ENCODE measurements at places on chromosomes 1 and 21.
A peak's percentile ranks its signal among the peaks of the same experiment; 100 is the strongest.

DNA sequence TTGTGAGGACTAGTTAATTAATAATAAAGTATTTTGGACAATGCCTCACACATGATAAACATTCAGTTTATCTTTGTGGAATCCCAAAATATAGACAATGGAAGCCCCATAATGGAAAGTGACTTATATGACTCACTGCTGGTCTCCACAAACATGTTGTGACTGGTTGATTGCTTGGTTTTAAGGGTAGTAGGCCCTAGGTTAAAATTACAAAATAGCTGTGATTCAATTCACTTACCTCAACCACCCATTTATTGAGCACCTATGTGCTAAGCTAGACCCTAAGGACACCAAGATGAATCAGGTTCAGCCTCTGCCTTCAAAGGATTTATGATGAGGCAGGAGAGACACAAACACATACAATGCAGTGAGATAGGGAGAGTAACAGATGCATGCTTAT, 42.4 kb downstream of the KANK4 start:
- no peak for ATAC-seq

- peak; percentile 61 for ATAC-seq
These were observed 1.4 kb downstream of the SLC22A15 start for GRCh38 chr1:115977499-115978258.

GRCh38 chr21:46129846-46130651, 25.3 kb downstream of the FTCD start:
- ATAC-seq, result no peak

DNA sequence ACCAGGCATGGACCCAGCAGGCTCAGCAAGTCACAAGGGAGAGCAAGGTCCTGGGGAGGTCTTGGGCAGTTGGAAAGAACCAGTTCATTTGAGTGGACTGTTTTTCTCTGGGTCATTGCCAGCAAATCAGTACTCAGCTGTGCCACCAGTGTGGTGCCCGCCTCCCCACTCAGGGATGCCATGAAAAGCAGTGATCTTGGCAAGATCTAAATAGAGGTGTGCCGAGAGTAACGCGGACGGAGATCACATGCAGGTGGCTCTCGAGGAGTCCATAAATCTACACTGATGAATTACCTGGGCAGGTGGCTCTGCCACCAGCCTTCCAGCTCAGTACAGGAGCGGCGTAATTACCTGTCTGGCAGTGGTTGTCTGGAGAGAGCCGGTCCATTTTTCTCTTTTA, 642.2 kb downstream of the PTPRU start:
- ATAC-seq, result no peak

DNA sequence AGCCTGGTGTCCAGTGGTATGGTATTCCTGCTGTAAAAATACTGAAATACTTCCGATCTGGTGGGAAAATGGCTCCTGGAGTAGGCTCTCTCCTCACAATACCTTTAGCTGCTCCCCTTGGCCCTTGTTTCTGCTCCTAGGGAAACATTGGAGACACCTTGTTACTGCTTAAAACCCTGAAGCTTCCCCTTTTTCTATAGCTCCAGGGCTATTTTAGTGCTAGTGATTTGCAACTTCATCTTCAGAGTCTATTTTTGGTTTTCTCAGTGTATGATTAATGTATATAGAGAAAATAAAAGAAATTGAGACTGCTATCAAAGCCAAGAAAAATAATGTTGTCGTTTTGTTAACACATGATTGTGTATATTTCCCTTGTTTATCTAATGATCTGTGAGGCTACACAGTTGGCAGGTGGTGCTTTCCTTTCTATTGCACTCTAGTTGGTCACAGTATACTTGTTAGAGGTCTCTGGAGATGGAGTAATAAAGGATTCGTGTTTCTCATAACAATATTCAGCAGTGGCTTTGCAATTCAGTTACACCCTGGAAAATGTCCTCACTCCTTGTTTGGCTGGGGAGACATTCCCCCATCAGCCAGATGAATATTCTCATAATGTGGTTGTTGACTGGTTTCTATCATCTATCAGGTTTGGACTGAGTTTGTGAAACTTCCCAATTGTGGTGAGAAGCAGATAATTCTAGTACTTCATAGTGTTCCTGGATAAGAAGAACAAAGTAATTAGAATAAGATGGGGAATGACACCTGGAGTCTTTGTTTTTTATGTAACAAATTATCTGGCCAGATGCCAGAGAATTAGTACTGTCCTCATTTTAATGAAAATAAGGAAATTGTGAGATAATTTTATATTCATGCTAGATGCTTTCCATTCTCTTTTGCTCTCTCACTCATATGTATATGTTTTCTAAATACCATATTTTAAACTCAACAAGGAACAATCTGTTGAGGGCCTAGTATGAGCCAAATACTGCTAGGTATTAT, 44.8 kb upstream of the CACYBP start:
- ATAC-seq, result peak; percentile 23

- no peak for ATAC-seq
These were observed 10.7 kb downstream of the DDI2 start for GRCh38 chr1:15628003-15628402.

DNA sequence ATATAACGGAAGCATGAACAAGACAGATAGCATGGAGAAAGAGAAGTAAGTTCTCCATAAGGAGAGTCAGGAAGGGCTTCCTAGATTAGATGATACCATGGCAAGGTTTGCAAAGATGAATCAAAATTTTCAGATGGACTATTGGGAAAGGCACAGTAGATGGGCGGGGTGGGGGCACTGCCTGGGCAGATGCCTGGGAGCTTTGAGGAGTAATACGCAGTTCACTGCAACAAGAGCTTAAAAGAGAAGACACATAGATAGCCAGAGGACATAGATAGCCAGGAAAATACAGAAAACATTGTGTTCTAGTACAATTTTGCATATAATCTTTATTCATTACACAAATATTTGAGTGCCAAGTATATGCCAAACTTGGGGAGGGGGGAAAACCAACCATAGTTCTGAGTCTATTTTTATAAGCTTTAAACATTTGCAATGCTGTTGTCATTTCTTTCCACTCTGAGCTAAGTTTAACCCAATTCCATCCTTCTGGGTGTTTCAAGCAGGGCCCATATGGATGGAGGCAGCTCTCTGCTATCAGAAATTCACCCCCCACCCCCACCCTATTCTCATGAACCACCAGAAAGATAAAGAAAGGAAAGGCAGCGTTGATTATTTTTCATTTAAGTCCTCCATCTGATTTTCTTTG, 120.6 kb downstream of the NUF2 start:
- ATAC-seq, result no peak

DNA sequence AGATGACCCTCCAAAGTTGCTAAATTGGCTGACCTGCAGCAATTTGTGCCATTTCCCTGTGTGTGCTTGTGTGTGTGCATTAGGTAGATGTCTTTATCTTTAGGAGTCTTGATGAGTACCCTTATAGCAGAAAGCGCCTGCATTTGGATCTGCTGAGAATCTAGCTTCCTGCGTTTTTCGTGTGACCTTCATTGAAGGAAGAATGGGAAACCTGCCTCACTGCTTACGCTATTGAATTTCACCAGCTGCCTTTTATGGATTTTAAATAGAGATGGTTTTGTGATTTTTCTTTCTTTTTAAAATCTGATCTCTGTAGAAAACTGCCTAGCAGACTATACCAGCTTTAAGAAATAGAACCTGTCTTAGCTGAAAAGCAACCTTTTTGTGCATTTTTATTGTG, 124.5 kb downstream of the CACHD1 start:
- ATAC-seq, result no peak

DNA sequence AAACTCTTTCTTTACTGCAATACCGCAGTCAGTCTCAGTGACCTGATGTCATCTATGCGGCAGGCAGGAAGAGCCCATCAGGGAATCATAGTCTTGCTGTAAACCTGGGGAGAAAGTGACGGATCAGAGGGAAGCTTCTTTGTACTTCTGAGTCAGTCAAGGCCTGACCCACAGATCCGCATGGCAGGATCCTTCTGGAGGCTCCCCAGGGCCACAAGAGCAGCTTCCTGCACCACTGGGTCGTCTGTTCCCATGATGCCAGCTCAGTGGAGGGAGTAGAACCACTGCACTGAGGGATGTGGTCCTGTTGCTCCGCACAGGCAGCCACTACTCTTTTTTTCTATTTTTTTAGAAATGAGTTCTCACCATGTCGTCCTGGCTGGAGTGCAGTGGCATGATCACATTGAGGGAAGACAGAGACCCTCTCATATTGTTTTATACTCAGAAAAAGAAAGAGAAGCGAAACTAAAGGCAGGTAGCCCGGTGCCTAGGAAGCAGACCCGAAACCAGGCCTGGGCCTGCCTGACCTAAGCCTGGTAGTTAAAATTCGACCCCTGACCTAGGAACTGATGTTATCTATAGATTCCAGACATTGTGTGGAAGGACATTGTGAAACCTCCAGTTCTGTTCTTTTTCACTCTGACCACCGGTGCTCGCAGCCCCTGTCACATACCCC, 6.3 kb upstream of the ERVH48-1 start:
- ATAC-seq, result no peak

- ATAC-seq, result no peak
These were observed at the start of gene ARHGAP30 for GRCh38 chr1:161069731-161070270. TSS of gene ARHGAP30 (minus strand) at chr1:161069891. CDS start at chr1:161069624, 267 bp downstream.

DNA sequence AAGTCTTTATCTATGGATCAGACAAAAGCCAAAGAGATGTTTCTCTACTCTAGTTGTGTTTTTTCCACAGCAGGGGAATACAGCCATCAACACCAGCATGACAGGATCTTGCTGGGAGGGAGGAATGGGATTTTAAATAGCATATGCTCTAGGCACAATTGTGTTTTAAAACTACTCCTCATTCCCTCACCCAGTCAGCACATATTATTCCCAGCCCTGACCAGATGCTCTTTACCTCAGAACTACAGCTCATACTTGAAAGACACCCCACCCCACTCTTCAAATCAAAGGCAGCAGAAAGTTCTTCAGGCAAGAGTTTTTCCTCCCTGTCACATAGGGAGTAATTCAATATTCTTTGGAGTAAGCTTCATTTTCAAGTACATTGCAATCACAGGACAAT, 46.2 kb upstream of the TBX15 start:
- ATAC-seq, result no peak

DNA sequence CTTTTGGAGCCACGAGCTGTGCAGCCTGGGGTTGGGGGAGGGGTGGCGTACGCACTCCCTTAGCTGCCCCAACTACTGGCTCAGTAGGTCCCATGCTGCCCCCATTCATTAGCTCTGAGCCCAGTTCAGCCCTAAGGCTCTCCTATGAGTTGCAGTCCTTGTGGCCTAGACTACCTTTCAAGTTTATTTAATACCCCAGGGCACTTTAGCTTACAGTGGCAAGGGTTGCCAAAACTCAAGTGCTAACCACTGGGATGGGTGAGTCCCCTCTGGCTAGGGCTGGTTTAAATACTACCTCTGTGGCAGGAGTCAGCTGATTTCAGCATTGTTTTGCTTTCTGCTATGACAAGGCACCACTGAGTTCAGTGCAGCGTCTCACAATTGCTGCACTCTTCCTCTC, 118.2 kb downstream of the ODF2L start:
- peak; percentile 41 for ATAC-seq

DNA sequence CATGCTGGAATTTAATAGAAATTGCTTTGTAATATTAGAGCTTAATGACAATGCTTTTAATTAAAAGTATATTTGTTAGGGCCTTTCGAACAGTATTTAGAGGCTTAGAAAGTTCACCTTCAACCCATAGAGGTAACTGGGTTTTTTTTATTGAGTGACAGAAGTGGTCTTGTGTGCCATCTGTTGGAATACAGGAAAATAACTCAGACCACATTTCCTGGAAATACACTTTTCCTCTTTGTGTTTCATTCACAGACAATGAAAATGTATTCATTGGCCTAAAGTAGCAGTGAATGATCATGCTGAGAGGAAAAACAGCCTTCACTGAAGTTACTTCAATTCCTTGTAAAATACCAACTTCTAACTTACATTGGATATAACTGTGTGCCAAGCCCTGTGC, 83.6 kb upstream of the L1TD1 start:
- no peak for ATAC-seq

DNA sequence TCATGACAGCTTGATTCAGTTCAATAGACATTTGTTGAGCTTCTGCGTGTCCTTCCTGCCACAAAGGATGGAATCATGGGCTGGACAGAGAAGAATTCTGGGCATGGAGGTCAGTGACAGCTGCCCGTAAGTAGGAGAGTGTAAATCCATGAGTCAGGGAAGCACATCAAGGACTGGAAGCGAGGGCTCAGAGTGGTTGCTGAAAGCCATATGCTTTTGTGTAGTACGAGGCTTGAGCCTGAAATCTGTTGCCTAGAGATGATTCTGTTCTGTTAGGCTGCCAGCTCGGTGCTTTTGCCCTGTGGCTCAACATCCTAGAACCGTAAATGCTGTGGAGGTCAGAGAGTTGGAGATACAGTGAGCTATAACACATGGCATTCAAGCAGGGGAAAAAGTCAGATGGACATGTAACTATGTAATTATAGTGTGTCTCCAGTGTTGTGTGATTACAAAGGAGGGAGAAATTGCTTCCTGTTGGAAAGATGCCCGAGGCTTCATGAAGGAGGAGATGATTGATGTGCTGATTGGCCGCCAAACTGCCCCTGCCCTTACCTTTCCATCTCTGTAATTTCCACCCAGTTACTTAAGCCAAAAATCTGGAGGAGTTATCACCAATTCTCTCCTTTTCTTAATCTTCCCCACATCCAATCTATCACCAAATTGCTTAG, 92.8 kb upstream of the CACNA1E start:
- no peak for ATAC-seq

DNA sequence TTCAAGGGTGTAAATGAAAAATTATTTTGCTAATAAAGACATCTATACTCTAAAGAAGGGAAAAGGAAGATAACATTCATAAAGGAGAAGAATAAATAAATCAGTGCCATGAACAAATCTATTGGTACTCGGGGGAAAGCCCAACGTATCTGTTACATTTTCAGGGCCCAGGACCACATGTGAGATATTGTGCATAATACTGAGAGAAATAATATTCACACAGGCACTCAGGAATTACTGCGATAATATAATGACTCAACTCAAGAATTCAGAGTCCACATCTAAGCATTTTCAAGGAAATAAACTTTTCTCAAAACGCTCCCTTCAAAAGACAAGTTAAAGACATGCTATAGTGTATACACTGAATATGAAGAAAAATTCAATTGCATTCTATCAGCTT, 108.8 kb downstream of the SMYD2 start:
- ATAC-seq, result no peak

DNA sequence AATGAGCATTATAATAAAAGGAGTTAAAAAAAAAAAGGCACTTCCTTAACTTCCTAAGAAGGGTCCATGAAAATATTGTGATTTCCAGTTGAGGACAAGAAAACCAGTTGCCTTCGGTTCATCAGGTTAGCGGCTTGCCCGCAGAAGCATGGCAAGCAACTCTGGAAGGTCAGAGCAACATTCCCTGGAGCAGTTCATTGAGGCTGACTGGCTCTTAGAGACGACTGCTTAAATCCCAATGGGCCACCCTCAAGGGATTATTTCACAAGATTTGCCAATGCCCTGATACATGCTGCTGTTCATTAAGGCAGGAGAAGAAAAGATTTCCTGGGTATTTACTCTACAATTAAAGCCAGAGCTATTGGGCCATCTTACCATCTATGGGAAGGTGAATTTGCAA, 29.0 kb upstream of the CASQ2 start:
- no peak for ATAC-seq

All from motor neuron (in vitro differentiated cells).